ENCODE measurements at places on chromosomes 12 and 14.

DNA sequence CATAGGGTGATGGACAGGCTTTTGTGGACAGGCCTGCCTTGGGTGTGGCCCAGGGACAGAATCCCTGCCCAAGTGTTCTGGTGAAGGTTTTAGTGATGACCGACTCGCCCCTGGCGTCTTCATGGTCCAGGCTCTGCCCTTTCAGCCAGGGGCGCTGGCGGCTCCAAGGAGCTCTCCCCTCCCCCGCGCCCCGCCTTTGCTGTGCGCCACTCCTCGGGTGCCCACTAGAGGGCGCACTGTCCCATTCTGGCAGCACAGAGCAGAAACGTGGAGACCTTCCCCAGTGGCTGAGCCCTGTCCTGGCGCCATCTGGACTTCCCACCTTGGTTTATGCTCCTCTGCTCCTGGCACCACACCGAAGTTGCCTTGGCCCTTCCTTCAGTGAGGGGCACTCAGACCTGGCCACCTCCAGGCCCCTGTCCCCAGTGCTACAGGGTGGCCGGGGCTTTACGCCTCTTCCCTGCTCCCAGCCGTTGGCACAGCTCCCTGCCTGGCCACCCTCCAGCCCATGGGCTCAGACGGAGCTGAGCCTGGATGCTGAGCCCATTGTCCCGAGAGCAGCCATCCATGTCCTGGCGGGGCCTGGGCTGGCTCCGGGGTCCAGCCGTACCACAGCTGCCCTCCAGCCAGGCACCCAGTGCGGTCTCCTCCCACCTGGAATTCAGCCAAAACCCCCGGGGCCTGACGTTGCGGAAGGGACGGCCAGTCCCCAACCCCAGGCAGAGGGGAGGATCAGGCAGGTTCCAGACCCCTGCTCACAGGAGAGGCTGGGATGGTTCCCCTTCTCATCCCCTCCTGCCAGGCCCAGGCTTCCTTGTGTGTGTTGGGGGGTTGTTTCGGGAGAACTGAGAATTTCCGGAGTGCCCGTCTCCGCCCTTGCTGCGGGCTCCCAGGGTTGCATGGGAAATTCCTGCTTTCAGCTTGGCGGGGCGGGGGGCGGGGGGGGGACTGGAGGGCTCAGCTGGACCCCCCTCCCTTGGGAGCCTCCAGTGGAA lies 5.6 kb upstream of the CRIP1 start:
- DNase-seq = peak; percentile 90

- DNase-seq = no peak
These were observed 332.7 kb downstream of the CACNA1C start for GRCh38 chr12:2385529-2385928.

GRCh38 chr14:39568809-39569538 lies 136.7 kb upstream of the FBXO33 start:
- no peak for DNase-seq

DNA sequence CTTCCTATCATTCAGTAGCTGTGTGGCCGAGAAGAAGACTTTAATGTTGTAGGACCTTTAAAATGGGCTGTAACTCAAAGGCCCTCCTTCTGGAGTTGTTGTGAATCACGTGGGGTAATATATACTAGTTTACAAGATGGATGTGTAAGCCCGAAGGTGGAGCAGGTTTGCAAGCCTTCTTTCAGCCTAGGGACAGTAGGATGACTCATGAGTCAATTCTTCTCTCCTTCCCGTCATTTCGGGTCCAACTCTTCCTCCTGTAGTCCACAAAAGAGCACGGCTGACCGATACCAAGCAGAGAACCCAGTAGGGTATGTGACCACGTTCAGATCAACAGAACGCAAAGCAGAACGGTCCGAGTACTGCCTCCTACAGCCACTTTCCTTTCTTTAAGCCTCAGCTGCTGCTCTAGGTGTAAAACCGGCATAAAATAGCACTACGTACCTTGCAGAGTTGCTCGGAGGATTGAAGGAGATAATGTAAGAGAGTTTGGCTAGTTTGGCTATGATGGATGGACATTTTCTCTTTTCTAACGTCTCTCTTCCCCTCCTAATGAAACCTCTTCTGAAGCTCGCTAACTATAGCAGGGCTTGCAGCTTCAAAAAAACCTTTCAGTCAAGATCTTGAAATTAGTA lies 1.3 kb upstream of the RASSF3 start:
- peak; percentile 50 for DNase-seq

DNA sequence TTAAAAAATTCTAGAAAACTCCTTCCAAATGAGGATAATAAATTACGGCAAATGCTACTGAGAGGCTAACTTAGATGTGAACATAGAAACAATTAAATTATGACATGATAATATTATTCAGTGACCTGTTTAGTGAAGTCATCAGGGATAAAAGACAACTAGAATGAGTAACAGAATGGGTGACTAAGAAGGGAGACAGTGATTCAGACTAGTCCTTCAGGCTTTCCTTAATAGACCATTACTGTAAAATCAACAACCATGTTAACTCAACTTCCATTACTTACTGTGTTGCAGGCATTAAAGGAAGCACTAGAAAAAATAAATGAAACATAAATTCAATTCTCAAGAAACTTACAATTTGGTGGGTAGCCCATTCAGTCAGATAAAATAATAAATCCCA lies 543.9 kb upstream of the LRFN5 start:
- DNase-seq = no peak

DNA sequence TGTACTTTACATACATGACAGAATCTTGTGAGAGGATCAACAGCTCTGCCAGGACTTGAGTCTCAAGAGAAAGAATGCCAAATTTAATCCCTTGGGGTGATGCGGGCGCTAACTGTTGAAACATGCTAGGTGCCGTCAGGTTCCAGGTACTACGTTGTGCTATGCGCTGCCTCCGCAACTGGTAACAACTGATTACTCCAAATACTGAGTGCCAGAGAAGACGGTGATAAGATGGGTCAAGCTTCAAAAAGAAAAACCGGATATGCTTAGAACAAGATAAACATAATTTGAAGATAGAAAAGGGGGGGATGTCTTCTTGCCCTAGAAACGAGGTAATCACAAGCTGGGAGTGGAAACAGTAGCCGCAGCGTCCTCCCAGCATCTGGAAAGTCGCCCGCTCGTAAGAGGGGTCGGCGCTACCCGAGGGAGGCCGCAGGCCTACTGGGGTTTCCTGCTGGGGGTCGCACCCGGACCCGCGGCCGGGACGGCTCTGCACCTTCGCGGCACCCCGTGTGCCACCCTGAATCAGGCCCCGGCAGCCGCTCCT lies 678 bp downstream of the ZBTB25 start:
- peak; percentile 33 for DNase-seq

DNA sequence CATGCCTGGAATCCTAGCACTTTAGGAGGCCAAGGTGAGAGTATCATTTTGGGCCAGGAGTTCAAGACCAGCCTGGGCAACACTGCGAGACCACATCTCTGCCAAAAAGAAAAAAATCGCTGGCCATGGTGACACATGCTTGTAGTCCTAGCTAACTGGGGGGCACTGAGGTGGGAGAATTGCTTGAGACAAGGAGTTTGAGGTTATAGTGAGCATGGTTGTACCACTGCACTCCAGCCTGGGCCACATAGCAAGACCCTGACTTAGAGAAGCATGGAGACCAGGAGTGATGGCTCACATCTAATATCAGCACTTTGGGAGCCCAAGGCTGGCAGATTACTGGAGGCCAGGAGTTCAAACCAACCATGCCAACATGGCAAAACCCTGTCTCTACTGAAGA lies 9.2 kb downstream of the PTGES3 start:
- no peak for DNase-seq
